ENCODE measurements at places on chromosomes 1 and 21. TPM values are rescaled to one million over a fixed set of nuclear protein-coding genes. Genes with fewer than 3 reads are reported as not detected.

The SH2D5 gene
- not detected for total RNA-seq

The ZFP69B gene
- total RNA-seq = 5.4 TPM

The ARHGAP29 gene
- total RNA-seq = 0.05 TPM

DNA sequence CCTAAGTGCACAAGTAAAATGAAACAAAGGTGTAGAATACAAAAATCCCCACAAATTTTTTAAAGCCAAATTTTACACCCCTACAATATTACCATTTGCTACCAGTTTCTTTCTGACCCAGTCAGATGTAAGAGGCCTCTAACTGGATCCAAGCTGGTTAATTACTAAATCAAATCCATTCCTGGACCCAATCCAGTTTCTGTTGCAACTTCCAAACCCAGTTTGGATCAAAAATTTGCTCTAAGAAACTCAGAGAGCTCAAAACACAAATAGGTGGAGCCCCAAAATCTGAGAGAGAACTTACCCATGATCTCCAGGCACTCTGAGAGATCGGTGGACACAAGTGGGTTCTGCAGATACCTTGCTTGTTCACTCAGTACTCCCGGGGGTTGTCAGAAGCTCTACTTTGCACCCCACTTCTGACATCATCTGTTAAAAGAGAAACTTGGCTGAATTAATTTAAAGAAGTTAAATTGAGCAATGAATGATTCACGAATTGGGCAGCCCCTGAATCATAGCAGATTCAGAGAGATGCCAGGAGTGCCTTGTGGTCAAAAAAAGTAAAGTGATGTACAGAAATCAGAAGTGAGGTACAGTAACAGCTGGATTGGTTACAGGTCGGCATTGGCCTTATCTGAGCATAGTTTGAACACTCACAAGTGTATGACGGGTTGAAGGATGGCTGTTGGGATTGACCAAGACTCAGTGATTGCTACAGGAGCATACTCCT, 448.0 kb downstream of the KCNT2 start:
- DNase-seq = no peak
- H3K27ac ChIP-seq = no peak overlapping the region
- H3K36me3 ChIP-seq = no peaks in the 10 kb centered on the region
- no peak overlapping the region for H3K4me3 ChIP-seq

GRCh38 chr1:231094421-231094820, 54.4 kb upstream of the FAM89A start:
- H3K4me1 ChIP-seq = no peaks in the 10 kb centered on the region
- peaks cover 34% of the 10 kb centered on the region for H3K27me3 ChIP-seq

GRCh38 chr1:162721471-162721870, 69.0 kb upstream of the HSD17B7 start:
- no peak overlapping the region for H3K27ac ChIP-seq
- peaks cover 4% of the 10 kb centered on the region for H3K4me1 ChIP-seq
- no peaks in the 10 kb centered on the region for H3K27me3 ChIP-seq
- no peak overlapping the region for H3K4me3 ChIP-seq
- H3K36me3 ChIP-seq = no peaks in the 10 kb centered on the region
- no peak for DNase-seq

DNA sequence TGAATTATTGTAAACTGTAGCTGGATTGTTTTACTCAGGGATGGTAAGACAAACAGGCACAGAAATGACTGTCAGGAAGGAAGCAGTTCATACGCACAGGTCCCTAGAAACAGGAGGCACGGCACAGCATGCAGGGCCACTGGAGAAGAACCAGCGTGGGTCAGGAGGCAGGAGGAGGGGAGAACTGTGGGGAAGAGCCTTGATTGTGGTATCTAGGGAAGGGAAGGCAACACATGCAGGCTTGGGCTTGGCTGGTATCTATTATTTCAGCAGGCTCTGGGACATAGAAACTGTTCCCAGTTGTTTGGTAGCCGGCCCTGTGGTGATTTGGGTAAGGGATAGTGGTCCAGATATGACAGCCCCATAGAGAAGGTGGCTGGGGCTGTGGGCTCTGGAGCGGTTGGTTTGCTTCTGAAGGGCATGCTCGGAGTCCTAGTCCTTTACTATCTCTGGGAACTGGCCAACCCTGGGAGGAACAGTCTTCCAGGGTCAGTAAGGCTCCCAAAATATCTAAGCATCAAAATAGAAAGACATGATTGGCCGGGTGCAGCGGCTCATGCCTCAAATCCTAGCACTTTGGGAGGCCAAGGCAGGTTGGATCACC, 43.1 kb upstream of the CCSAP start:
- DNase-seq = no peak
- peaks cover 17% of the 10 kb centered on the region for H3K27me3 ChIP-seq
- H3K4me3 ChIP-seq = no peak overlapping the region
- H3K36me3 ChIP-seq = no peaks in the 10 kb centered on the region
- H3K27ac ChIP-seq = no peak overlapping the region

DNA sequence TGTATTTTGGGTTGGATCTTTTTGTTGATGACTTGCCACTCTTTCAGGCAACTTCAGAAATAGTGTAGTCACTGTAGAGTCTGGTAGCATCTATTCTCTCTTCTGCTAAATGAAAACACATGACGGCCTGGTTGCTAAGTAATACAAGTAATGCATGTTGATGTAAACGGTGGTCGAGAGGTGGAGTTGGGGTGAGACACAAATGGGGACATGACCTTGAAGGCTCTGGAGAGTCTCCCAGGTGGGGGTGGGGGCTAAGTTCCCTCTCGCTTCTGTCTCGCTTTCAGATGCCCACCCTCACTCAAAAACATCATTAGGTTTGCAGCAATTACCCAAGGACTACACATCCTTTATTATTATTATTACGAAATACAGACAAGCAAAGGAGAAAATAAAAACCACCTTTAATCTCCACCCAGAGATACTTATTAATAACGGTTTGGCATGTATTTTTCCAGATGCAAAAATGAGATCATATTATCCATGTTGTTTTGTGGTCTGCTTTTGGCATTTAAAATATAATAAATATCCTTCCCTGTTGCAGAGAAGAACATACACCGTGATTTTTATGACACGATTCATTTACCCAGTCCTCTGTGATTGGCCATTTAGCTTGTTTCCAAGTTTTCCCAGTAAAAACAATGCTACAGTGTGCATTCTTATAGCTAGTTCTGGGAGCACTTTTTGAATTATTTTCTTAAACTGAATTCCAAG, 138.1 kb downstream of the MIS18A start:
- no peak overlapping the region for H3K4me3 ChIP-seq
- H3K4me1 ChIP-seq = no peaks in the 10 kb centered on the region
- DNase-seq = no peak
- peaks cover 3% of the 10 kb centered on the region for H3K27me3 ChIP-seq

DNA sequence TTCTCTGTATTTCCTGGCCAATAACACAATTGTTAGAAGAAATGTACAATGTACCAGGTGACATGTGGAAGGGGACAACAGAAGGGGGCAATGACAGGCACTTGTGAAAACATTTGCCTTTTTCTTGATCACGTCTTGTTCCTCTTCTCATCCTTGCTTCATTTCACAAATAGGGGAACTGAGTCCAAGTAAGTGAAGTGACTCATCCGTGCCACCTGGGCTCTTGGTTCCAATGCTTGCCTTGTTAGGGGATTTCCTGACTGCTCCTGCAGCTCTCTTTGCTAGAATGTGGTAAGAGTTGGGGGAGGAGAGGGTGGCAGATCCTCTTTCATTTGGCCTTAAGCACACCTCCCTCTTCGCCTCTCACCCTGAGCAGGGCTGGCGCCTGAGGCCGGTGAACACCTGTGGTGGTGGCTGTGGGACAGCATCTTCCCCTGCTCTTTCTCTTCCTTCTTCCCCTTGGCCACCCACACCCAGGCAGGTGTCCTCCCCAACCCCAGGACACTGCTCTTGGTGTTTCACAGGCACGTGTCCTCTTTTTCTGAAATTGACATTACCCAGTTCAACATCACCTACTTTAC, 2.2 kb upstream of the RHEX start:
- peak; percentile 46 for DNase-seq
- H3K4me1 ChIP-seq = peaks cover 38% of the 10 kb centered on the region
- H3K36me3 ChIP-seq = no peaks in the 10 kb centered on the region
- H3K27ac ChIP-seq = peak overlapping the region; percentile 68
- H3K27me3 ChIP-seq = peaks cover 9% of the 10 kb centered on the region

DNA sequence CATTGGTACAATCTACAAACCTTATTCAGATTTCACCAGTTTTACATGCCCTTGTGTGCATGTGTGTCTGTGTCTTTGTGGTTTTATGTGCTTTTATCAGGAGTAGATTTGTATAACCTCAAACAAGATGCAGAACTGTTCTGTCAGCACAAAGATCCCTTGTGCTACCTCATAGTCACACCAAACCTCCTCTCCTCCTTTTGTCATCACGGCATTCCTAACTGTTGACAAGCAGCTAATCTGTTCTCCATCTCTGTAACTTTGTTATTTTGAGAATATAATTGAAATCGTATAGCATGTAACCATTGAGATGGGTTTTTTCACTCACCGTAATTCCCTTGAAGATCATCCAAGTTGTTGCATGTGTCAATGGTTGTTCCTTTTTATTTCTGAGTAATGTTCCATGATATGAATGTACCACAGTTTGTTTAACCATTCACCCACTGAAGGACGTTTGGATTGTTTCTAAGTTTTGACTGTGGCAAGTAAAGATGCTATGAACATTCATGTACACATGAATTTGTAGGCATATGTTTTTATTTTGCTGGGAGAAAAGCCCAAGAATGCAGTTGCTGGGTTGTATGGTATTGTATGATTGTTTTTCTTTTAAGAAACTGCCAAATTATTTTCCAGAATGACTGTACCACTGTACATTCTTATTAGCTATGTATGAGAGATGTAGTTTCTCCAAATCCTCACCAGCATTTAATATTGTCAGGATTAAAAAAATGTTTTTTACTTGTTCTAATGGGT, 78.1 kb upstream of the B3GALT2 start:
- no peaks in the 10 kb centered on the region for H3K27me3 ChIP-seq
- H3K36me3 ChIP-seq = peaks cover 25% of the 10 kb centered on the region
- no peak overlapping the region for H3K27ac ChIP-seq
- no peak overlapping the region for H3K4me3 ChIP-seq

DNA sequence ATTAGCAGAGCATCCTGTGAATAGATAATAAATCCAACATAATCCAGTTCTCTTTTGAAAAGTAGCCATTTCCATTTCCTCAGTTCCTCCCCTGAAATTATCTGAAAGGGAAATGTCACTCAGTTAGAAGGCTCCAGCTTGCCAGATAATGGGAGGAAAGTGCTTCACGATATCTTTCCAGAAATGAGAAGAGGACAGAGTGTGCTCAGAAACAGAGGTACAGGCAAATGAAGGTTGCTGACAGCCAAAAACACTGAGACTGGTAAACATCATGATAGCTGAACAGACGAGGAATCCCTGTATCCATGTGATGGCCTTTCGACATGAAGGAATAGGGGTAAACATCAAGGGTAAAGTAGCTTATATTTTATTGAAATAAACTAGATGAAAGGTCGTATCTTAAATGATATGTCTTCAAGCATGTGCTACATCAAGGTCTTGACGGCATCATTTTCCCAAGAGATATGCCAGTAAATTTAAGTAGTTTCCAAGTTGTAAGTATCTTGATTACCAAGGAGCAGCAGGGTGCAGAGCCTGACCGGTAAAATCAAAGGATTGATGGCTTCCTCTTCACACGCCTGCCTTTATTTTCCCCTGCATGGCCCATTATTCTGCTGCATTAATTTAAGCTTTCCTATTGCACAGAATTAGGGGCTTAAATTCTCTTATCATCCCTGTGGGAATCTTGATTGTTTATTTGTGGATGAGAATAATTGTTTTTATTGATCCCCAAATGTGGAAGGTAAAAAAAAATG, 244.3 kb upstream of the ST6GALNAC5 start:
- peaks cover 2% of the 10 kb centered on the region for H3K27me3 ChIP-seq
- DNase-seq = no peak

DNA sequence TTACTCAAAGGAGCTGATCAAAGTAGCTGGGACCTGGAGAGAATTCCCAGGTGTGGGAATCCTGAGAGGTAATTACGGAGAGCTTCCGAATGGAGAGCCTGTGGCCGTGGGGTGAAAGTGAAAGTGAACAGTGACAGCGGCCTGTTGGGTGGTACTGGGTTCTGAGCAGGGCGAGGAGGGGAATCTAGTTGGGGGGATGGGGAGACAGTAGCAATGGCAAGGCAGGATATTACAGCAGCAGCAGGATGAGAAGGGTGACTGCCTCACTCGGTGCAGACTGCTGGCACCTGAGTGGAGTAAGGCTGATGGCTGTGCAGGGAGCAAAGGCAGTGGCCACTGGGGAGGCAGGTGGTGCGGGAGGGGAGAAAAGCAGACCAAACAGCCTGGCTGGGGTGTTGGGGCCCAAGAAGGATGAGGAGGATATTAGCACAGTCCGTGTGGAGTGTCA, 70.3 kb upstream of the PRDX6 start:
- DNase-seq = no peak
- no peaks in the 10 kb centered on the region for H3K27me3 ChIP-seq
- no peak overlapping the region for H3K4me3 ChIP-seq
- no peak overlapping the region for H3K27ac ChIP-seq
- no peaks in the 10 kb centered on the region for H3K36me3 ChIP-seq
- H3K4me1 ChIP-seq = peaks cover 33% of the 10 kb centered on the region

DNA sequence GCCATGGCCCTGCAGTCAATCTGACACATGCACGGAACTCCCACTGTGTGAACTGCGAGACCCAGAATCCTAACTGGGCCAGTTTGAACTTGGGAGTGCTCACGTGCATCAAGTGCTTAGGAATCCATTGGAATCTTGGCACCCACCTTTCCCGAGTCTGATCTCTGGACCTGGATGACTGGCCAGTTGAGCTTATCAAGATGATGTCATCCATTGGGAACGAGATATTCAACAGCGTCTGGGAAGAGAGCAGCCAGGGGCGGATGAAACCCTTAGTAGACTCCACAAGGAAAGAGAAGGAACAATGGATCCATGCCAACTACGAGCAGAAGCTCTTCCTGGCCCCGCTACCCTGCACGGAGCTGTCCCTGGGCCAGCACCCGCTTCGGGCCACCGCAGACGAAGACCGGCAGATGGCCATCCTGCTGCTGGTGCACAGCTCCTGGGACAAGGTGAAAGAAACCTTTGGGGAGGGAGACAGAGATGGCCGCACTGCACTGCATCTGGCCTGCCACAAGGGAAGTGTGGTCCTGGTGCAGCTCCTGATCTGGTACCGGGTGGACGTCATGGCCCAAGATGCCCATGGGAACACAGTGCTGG, 3.1 kb upstream of the TDRD5 start:
- H3K36me3 ChIP-seq = no peaks in the 10 kb centered on the region
- peaks cover 29% of the 10 kb centered on the region for H3K27me3 ChIP-seq
- no peak for DNase-seq

GRCh38 chr1:48000883-48001282, 3.7 kb upstream of the TRABD2B start:
- no peaks in the 10 kb centered on the region for H3K36me3 ChIP-seq
- DNase-seq = no peak
- peaks cover 6% of the 10 kb centered on the region for H3K4me1 ChIP-seq
- peaks cover 28% of the 10 kb centered on the region for H3K27me3 ChIP-seq
- H3K4me3 ChIP-seq = no peak overlapping the region

DNA sequence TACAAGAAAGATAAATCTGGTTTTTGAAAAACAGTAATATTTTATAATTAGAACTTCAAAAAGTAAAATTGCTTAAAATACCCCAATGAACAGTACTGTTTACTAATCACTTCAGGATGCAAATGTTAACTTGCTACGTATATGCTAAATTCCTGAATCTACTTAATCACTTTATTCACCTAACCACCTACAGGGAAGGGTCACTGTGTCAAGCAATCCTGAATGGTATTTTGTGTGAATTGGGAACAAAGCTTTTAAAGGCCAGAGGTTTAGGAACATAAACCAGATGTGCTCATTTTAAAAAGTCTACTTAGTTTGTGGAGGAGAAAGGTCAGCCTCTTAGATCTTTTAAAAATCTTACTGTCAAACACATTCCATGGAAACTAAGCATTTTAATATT, 1143.0 kb upstream of the ADGRL2 start:
- no peaks in the 10 kb centered on the region for H3K4me1 ChIP-seq
- H3K4me3 ChIP-seq = no peak overlapping the region
- no peaks in the 10 kb centered on the region for H3K36me3 ChIP-seq

All from activated CD4-positive, alpha-beta memory T cell treated with anti-CD3 and anti-CD28 coated beads, Interleukin-2, amount 10 ng/mL, durations not matched to agents 7 days and 5 days (primary cell).